ENCODE measurements at places on chromosomes 16 and 17. TPM values are rescaled to one million over a fixed set of nuclear protein-coding genes. Genes with fewer than 3 reads are reported as not detected.

Gene USP6
- polyA plus RNA-seq = 7.7 TPM

Gene CEP112
- polyA plus RNA-seq = 13.8 TPM

Gene MAP3K14
- polyA plus RNA-seq = 7.7 TPM

Gene XYLT1
- 7.8 TPM for polyA plus RNA-seq

Gene CMTM2
- 0.52 TPM for polyA plus RNA-seq

Gene RHOT2
- polyA plus RNA-seq = 111 TPM

- DNase-seq = peak; percentile 25
Measured at GRCh38 chr16:71895679-71896365, 491 bp downstream of the IST1 start.

DNA sequence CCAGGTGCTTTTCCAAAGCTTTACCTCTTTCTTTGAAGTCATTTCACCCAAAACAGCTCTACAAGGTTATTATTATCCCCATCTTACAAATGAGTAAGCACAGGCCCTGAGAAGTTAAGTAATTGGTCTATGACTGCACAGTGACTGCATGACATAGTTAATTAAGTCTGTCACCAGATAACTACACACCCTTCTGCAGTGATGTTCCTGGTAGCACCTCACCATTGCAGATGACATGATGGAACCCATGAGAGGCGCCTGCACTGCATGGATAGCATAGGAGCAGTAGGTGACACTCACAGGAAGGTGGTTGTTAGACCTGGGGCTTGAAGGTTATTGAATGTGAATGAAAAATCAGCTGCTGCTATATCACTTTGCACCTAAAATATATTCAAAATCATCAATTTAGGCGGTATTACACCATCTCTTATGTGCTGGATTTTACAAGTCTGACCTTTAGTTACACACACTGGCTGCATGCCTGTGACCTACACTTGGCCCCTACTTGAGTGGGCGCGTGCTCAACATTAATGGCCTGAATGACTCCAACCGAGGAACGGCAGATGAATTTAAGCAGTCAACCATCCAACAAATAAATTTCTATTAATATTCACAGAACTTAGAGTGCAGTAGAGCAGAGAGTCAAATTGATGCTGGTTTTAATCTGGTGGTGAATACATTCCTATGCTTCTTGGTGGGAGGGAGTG, 239.6 kb downstream of the CDH11 start:
- DNase-seq = no peak

GRCh38 chr16:27181019-27181790, 22.1 kb upstream of the KDM8 start:
- DNase-seq = no peak

DNA sequence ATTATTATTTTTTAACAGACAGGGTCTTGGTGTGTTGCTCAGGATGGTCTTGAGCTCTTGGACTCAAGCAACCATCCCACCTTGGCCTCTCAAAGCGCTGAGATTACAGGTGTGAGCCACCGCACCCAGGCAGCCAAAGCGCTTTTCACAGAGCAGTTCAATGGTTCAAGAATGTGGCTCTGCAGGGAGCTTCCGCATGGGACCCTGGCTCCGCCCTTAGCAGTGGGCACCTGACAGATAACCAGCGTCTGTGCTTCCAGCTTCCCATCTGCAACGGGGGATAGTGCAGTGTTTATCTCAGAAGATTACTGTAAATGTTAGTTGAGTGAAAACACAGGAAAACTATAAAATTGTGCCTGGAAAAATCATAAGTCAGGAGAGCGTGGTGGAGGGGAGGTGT, 99.4 kb downstream of the KCNJ12 start:
- no peak for DNase-seq

Measured in renal cortex interstitium (tissue), 15 donors.